RKO (cell line): ENCODE measurements at places on chromosomes 3 and 15.

DNA sequence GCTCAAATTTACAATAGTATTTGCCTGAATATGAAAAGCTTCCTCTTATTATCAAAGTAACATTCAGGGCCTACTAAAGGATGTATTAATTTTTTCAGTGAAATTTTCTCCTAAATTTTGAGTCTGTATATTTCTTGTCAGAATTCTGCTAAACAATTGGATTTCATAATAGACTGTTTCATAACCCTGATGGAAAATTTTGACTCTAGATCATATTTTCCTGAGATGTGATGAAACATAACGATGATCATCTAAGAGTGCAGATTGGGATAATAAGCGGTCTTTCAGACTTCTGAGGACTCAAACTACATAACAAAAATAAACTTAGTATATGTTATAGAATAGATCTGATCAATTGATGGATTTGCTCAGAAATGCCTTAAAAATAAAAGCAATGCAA, 574.5 kb upstream of the TBL1XR1 start:
- no peak for DNase-seq

DNA sequence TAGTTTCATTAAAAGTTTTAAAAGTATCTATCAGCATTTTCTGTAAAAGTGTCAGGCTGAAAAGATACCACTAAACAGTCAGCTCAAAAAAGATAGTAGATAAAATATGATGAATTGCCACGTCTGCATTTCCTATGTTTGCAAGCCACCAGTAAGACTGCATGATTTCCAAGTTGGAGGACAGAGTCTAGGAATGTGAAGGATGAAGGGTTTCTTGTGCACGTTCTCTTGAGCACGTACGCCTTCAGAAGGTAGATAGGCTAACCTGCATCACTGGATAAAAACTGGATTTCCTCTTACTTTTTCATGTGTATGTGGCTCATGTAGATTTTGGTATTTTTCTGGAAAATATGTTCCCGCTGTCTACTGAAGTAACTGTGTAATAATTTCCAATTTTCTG, 9.9 kb upstream of the SEMA6D start:
- no peak for DNase-seq

- no peak for DNase-seq
Observed at GRCh38 chr15:89633585-89633984, 21.7 kb downstream of the KIF7 start.

DNA sequence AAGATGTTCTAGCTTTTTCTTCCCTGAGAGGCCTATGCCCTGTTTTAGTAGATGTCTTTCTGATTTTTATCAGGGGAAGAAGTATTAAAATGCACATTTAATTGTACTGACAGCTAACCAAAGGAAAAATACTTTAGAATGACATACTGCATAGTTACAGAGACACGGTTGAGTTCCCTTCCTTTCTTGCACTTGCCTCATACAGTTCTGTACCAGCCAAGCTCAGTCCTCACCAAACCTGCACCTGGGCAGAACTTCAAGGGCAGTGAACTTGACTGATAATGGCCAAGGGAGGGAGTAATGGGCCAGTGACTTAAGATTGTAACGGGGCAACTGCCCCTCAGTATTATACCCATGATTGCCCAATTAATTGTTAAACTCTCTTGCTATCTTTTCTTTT, 34.1 kb upstream of the RASGRP1 start:
- DNase-seq = no peak

DNA sequence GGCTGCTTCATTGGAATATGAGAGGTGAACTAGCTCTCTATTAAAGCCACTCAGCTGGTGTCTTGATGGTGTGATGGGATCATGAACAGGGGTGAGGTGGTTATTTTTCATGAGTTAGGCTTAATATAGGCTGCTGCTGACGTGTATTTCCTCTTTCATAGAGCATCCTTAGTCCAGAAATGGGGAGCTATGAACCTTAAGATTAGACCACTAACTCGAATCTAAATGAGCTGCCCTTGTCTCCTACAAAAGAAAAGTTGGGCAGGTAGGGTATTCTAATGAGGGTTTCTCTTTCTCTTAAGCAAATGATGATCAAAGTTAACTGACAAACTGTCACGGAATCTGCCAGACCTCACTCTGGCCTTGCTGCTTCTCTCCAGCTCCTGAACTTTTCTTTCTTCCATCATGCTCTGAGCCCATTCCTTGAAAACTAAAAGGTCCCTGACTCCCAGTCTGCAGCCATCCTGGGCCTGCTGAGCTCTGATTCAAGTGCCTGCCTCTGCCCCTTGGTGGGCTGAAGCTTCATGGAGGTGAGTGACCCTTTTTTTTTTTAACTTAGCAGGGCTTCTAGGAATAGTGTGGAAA, at the start of gene TRIM69:
Gene TRIM69, plus strand, starts transcription at position 348 of the 585 bp plus-strand sequence. Its CDS starts 177 bp downstream, at position 525.
- no peak for DNase-seq
